ENCODE measurements at places on chromosomes 7 and 10.

GRCh38 chr10:9189448-9189847 is 1135.0 kb downstream of the GATA3 start:
- DNase-seq: no peak

DNA sequence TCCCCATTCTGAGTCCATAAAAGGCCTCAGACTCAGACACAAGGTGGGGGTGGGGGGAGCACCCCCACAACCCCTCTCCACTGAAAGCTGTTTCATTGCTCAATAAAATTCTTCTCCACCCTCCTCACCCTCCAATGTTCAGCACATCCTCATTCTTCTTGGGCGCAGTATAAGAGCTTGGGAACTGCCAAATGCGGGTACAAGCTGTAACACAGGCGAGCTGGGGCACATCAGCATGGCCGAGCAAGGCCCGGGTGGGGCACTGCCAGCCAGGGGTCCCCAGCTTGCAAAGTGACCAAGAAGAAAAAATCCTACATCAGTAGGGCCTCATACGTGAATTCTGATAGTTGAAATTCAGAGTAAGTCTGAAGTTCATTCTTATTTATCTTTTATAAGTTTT is 50.1 kb downstream of the CACUL1 start:
- DNase-seq: no peak

GRCh38 chr10:87767253-87767652 is 50.8 kb downstream of the ATAD1 start:
- no peak for DNase-seq

DNA sequence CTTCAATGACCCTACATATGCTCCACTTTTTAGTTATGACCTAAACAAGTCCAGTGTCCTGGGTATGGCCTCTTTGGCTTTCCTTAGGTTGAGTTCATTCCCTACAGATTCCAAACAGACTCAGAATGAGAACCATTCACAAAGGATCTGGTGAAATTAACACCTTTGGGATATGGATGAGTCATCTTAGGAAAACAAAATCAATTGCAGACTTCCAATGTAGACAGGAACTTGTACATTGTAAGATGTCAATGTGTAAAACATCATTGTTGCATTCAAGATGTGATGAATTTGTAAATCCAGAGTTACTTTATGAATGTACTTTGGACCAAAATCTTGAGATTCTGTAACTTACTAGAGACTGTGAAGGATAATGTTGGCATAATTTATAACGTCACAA is 43.4 kb upstream of the HECTD2 start:
- no peak for DNase-seq

DNA sequence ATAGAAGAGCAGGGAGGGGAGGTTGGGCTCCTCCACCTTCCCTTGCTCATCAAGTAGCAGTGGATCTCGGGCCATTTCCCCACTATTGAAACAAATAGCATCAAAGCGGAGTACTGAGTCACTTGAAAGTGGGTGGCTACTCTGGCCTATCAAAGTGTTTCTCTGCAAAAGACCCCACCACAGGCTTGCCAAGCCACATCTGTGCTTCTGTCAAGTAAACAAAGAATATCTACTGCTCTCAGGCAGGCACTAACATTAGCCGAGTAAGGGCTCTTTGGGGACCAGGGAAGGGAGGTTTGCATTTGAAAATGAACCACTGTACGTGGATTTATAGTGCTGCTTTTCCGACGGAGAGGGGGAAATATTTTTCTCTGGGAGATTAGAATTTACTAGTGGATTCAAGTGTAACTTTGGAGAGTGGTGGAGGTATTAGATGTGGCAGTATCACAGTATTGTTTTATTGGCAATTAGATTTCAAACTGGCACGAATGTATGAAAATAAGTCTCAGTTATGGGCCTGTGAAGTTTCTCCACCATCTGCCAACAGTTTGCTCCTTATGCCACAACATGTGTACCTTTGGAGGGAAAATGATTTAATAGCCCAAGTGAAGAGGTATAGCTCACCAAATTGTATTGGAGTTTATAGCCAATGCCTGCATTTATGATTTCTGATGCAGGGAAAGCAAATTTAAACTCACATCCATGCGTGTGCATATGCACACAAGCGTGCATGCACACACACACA is 97.5 kb downstream of the RPS24 start:
- no peak for DNase-seq

GRCh38 chr10:78071140-78071856 is 37.6 kb downstream of the RPS24 start:
- DNase-seq: peak; percentile 36

GRCh38 chr10:11164803-11165590 is 147.3 kb downstream of the CELF2 start:
- DNase-seq: no peak

- DNase-seq: no peak
Observed at GRCh38 chr10:79167537-79167936, 98.8 kb downstream of the ZMIZ1 start.

DNA sequence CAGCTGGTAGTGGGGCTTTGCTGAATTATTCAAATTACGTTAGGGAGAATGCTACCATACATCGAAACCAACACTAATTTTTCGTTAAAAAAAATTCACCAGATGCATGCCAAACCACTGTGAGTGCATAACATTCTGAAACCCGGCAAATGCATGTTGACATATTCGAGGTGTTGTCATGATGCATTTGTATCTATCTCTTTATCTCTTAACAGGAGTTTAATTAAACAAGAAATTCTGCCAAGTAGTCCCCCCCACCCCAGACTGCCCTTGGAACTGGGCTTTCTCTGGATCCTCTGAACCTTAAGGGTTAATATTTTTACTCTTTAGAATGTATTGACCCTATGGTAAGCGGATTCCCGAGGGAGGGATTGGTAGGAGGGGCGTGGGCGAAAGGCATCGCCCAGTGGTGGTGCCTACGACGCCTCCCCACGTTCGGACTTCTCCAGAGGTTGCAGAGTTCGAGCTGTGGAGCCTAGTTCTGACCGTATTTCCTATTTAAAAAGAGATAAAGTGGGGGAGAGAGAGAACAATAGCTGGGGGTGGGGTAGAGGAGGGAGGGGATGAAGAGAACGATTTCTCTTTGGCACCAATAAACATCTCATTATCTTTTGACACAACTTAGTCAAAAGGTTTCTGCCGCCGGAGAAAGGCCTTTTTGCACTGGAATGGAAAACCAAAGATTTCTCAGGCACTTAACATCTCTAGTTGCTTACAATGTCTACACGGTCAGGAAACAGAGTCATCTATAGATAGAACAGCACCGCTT is 7.2 kb downstream of the DLX6 start:
- DNase-seq: no peak

GRCh38 chr7:50544992-50545391 is 20.2 kb downstream of the DDC start:
- DNase-seq: no peak

DNA sequence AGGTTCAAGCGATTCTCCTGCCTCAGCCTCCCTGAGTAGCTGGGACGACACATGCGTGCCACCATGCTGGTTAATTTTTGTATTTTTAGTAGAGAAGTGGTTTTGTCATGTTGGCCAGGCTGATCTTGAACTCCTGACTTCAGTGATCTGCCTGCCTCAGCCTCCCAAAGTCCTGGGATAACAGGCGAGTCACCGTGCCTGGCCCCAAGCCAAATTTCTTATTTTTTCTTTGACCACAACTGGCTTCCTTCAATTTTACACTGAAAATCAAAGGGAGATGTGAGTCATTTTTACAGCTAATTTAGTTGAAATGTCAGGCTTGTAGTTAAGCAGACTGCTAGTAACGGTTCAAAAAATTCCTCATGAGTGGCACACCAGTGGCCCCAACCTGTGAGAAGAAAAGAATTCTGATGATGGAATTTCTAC is 7.8 kb downstream of the RNF216 start:
- DNase-seq: no peak

DNA sequence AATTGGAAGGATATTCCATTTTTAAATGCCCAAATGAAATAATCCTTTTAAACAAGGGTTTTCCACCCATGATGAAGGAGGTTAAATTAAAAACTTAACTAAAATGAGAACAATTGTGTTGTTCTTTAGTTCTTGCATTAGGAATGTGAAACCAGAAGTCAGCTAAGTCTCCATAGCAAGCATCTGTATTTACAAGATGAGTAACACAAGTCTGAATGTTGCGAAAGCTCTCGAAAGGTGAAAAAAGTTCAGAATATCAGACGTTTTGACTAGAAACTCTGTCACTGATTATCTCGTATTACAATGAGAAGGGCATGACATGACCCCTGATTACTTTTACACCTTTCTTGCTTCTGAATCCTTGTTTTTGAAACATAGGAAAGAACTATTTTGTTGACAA is 149.6 kb downstream of the BICC1 start:
- DNase-seq: no peak

DNA sequence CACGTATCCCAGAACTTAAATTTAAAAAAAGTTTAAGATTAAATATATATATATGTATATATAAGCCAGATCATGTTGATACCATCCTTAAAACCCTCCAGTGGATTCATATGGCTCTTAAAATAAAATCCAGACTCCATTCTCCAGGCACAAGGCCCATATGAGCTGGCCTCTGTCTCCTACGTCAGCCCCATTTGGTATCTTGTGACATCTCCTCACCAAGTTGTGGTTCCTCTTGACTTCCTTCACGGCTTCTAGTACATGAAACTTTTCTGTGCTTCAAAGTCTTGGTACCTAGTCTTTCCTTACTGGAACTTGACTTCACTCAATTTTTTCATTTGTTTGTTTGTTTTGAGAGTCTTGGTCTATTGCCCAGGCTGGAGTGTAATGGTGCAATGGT is 61.3 kb downstream of the PRLHR start:
- no peak for DNase-seq

DNA sequence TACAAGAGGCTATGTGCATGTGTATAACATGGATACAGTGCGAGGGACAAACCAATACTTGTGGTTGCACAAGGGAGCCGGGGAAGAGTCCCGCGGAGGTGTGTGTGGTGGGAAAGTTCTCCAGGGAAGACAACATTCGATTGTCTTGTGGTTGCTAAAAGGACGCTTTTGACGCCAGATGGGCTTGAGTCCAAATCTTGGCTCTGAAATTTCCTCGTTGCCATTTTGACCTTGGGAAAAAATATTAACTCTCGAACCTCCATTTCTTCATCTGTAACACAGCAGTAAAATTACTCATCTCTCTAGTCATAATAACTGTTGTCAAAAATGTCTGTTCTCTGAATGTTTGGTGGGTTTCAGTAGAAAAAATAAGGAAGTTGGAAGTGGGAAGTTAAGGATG is 16.5 kb downstream of the PLXDC2 start:
- DNase-seq: no peak

- DNase-seq: no peak
Observed at GRCh38 chr7:41592794-41593193, 110.1 kb downstream of the INHBA start.

DNA sequence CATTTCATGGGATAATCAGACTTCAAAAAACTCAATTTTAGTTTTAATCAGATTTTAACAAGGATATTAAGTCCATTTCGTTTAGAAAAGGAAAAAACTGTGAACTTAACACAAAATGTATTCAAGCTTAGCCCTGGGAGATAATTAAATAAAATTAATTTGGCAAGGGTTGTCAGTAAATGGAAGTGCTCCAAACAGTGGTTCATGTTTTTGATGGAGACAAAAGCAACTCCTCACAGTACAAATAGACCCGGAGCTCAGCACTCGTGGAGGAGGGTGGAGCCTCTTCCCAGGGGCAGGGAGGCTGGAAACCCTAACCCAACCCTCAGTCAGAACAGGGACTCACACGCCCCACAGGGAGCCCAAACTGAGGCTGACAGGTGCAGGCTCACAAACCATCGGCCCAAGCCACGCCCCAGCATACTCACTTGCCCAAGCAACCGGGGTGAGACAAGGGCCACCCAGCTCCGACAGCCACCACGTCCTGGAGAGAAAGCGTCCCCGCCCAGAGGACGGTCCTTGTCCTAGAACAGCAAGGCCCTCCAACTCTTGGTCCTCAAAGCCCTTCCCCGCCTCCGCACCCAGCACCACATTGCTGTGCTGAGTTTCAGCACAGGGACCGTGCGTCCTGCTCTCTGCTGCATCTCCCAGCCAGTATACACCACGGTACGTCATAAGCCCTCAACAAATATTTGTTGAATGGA is 39.8 kb downstream of the MAD1L1 start:
- no peak for DNase-seq

- DNase-seq: peak; percentile 62
Observed at GRCh38 chr10:101974091-101974971, 81.6 kb downstream of the ARMH3 start.

DNA sequence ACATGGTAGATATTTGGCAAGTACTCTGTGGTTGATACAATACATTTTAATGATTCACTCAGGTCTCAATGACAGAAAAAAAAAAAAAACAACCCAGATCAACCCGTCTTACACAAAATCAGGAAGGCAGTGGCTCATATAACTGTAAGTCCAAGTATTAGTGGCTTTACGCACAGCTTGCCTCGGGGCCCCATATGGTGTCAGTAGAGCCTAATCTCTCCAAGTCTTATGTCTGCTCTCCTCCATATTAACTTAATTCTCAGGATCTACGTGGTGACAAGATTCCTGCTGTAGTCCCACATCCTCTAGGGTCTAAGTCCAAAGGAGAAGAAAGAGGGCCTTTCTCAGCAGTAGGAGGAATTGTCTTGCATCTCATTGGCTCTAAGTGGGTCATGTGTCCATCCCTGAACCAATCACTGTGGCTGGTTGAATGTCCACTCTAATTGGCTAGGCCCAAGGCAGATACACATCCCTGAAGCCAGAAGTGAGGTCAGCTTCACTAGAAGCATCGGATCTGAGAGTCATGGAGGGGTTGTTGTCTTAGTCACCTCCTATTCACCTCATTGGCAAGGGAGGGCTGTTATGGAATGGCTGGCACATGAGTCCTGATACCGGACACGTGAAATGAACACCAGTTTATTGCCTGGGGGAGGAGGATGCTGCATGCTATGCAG is 20.5 kb upstream of the PLPP4 start:
- no peak for DNase-seq

GRCh38 chr7:157442456-157442855 is 105.7 kb downstream of the DNAJB6 start:
- no peak for DNase-seq

GRCh38 chr10:78584266-78584665 is 484.5 kb upstream of the ZMIZ1 start:
- DNase-seq: no peak

- no peak for DNase-seq
Observed at GRCh38 chr7:138900035-138900828, 81.0 kb downstream of the KIAA1549 start.

GRCh38 chr10:63554657-63555056 is 33.5 kb downstream of the REEP3 start:
- no peak for DNase-seq

DNA sequence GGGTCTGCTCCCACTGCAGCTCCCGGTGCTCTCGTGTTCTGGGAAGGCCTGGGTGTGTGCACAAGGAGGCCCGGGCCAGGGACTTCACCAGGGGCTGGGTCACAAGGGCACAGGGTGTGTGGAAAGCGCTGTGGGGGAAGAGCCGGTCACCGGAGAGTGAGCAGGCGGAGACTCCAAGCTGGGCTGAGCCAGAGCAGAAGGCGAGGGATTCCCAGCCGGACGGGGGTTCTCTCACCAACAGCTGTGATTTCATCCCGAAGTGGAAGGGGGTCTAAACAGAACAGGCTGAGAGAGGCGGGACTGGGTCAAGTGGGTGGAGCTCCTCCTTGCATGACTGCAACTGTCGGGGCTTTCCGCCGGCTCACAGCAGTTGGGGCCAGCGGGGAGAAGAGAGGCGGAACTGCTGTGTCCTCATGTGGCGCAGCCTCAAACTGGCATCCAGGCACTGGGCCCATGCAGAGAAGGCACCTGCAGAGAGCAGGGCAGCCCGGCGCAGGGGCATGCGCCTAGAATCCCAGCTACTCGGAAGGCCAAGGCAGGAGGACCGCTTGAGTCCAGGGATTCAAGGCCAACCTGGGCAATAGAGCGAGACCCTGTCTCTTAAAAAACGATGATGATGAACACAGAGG is 7.6 kb upstream of the ORAI2 start:
- peak; percentile 50 for DNase-seq

- no peak for DNase-seq
Observed at GRCh38 chr7:38975944-38976392, 1.7 kb upstream of the POU6F2 start.

Measured in pons (tissue), 1 donor.